ENCODE measurements at places on chromosomes 4 and X.

- no peak for DNase-seq
Measured at GRCh38 chrX:54230435-54231148, 47.5 kb upstream of the FAM120C start.

DNA sequence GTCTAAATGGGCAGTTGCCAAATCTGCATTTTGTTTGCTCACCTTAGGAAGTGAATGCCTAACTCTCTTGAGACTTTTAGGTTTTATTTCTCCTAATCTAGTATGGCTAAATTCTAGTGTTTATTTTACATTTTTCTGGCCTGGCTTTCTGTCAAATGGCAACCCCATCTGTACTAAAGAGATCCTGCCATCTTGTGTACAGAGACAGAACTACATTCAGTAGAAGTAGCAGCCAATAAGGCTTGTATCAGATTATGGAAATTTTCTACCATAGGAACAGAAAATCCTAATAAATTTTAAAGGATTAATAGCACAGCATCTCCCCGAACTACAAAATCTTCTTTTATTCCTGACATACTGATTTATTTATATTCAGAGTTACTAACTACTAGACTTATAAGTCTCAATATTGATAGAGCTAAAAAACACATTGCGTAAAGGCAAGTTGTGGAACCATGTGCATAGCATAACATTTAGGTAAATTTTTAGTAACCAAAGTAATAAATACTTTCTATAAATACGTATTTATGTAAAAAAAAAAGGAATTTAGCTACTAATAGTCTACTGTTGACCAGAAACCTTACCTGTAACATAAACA is 45.5 kb downstream of the TMEM144 start:
- DNase-seq = no peak

DNA sequence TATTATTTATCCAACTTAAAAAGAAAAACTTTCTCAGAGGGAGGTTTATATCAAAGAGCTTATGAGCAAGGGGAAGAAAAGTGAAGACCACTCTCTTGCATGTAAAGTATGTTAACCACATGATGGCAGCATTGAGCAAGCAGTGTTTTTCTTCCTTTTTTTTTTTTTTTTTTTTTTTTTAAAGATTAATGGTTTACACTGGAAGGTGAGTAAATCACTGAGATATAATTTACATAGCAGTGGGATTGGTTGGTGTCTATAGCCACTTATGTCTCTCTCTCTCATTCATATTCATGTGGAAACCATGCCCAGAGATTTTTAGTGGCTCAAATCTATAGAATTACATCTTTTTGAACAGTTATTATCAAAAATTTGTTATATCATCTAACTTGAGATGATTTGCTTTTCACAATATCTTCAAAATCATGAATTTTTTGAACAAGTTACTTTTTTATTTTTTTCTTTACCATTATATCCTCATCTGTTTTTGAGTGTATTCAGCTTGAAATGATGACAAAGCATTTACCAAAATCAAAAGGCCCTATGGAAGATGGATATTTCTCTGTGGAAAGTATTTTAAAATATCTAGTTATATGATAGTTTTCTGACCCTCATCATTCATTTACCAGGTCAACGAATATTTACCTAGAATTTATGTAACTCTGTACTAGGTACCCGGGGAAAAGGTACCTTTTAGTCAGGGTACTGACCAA is 31.6 kb downstream of the MTHFD2L start:
- DNase-seq = no peak

DNA sequence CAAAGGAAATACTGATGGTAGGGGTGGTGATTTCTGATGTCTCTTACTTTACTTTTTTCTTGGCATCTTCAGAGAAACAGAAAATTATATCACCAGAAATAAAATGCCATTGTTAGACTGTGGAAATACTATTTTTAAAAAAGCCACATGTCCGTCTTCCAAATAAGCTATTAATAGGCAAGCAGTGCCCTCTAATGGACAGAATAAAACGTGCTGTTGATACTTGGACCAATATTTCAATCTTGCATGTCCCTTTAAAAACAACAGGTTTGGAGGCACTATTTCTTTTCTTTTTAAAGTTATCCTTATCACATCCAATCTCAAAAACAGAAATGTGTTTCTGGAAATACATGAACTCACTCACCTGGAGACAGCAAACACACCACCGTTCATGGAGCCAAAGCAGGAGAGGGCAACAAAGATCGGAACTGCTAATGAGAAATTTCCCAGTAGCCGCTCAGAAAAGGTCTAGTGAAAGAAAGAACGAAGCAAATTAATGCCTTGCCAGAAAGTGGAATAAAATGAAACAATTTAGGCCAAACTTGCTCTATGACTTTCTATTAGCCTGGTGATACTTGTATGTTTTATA is 59.2 kb downstream of the SLC7A11 start:
- DNase-seq = no peak

DNA sequence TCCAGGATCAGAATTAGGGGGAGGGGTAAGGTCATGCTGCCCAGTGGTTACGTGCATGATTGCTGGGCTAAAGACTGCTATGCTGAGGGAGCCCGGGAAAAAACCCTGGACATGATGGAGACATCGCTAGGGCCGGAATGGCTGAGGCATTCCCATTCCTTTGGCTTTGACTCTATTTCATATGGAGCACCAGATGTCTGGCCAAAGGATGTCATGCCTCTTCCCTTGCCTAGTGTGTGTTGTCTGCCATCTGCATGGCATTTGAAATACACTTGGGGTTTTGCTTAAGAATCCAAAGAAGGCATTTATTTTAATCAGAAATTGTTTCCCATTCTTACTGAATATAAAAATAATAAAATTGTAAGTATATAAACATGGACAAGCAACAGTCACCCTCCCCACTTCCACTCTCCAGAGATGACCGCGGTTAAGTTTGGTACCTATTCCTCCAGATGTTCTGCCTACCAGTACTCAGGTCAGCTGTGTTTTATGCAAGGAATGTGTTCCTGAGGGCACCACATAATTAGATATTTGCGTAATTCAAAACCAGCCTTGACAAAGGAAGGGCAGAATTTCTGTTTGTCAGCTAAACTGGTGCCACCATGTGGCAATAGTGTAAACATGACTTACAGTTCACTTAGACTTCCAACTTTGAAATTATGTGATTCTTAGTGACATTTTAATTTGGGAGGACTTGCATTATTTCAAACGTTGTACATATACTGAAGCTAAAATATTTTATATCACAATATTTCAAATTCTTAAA is 105.9 kb downstream of the CT47B1 start:
- no peak for DNase-seq

DNA sequence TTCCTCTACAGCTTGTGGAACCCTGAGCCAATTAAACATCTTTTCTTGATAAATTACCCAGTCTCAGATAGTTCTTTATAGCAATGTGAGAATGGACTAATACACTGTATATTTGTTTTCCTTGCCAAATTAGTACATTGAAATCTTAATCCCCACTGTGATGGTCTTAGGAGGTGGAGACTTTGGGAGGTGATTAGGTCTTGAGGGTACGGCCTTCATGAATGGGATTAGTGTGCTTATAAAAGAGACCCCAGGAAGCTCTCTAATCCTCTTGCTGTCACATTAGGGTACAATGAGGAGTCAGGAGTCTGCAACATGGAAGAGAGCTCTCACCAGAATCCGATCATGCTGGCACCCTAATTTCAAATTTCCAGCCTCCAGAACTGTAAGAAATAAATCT is 86.6 kb downstream of the TIGD2 start:
- DNase-seq = no peak

DNA sequence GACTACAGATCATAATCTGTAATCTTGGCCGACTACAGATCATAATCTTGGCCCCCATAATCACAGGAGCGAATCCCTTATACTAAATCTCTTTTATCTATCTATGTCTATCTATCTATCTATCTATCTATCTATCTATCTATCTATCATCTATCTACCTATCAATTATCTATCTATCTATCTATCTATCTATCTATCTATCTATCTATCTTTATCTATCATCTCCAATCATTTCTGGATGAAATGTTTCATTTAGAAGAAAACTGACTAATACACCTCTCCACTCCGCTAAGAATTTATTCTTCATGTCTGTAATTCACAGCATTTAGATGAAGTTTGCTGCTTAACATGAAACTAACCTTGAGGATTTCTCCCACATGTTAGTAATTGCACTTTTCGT is 45.0 kb upstream of the ACSL1 start:
- DNase-seq = no peak

GRCh38 chr4:47483745-47484144 is 1.3 kb upstream of the ATP10D start:
- no peak for DNase-seq

Data from activated T-cell treated with anti-CD3 and anti-CD28 coated beads, Interleukin-2, amount 50 U/mL, for 48 hours (primary cell).